ENCODE measurements at places on chromosomes 7 and 10.
A peak's percentile ranks its signal among the peaks of the same experiment; 100 is the strongest.

DNA sequence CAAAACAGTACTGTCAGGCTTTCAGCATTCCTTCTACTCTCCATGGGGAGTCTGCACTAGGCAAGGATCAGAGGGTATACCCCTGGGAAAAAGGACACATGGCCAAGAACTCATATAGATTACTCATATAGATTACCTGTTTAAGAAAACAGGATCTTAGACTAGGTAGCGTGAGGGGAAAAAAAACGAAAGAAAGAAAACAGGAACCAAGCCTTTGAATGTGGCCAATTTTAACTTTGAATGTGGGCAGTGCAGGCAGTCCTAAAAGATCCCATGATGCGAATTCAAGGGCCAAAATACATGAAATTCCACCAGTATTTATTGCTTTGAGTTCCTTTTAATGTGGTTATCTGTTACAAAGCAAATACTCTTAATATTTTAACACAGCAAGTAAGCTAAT lies 108.6 kb upstream of the TAC1 start:
- DNase-seq: no peak

DNA sequence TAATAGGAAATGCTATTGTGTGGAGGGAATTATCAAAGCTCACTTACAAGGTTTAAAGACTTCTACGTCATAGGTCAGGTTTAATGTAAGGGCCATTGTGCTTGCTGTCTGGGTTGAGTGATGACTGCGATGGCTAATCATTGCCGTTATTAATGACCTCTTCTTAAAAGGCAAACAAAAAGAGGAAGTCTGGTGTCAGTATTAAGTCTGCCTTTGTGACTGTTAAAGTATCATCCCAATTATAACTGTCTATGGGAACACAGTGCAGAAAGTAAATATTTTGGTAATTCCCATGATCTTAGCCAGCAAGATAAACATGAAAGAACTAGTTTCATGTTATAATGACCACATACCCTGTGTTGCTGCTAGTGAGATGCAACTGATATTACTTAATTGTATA lies 382.4 kb downstream of the BBS9 start:
- no peak for DNase-seq

DNA sequence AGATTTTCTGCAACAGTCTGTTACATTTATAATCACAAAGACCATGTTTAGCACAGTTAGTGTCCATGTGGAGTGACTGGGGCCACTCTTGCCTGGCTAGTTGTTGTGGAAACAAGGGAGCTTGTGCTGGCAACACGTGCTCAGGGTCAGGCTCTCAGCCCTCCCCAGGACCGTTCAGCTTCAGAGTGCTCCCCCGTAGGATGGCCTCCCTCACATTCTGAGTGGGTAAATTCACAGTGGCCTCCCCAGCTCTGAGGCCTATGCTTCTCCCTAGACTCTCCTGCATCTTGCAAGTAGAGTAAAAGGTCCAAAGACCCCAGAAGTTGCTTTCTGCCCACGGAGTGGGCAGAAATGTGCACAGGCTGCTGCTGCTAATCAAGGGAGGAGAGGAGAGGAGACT lies 122.3 kb downstream of the ADCY1 start:
- no peak for DNase-seq

DNA sequence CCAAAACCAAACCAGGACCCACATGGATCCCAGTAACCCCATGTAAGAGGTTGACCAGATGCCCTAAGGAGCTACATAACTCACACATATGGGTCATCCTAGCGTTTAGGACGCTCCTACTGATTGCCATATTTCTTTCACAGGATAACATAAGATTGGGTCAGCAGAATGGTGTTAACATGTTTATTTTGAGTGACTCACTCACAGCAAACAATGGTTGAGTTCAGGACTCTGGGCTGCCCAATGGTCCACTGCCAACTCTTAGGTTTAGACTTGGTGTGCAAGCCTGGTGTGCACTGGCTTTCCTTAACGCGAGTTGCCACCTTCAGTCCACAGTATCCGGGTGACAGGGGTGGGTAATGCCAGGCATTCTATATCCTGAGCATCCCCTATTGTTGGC lies 211.5 kb downstream of the GPAM start:
- no peak for DNase-seq

DNA sequence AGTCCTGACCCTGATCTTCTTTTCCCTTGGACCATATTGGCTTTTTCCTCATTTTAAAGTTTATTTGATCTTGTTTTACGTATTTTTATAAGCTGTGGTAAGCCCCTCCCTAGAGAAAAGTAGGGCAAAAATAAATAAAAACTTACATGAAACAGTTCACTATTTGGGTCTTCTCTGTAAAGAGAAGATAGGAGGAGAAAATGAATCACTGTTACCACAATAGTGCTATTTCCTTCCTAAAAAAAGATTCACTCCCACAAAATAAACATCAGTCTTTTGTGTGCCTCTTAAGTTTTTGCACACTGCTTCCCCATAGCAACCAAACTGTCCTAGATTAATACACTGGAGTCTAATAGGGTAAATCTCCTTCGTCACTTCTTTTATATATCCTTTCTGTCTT lies 1.4 kb upstream of the SVIL start:
- DNase-seq: no peak

DNA sequence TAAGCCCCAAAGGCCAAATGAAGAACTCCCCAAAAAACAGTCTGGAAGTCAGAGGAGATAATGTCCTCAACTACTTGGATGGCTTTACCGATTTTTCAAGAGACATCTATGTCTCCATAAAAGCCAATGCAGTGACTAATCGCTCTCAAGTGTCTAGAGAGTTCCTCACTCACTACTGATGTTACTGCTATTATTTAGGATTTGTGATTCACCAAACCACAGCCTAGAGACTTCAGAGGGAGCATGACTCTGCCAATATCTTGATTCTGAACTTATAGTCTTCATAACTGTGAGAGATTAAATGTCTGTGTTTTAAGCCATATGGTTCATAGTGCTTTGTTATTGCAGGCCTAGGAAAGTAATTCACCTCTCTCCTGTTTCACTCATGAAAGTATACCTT lies 160.2 kb downstream of the IPMK start:
- no peak for DNase-seq

- no peak for DNase-seq
These were observed 952.9 kb downstream of the NRG3 start for GRCh38 chr10:82827901-82828300.

DNA sequence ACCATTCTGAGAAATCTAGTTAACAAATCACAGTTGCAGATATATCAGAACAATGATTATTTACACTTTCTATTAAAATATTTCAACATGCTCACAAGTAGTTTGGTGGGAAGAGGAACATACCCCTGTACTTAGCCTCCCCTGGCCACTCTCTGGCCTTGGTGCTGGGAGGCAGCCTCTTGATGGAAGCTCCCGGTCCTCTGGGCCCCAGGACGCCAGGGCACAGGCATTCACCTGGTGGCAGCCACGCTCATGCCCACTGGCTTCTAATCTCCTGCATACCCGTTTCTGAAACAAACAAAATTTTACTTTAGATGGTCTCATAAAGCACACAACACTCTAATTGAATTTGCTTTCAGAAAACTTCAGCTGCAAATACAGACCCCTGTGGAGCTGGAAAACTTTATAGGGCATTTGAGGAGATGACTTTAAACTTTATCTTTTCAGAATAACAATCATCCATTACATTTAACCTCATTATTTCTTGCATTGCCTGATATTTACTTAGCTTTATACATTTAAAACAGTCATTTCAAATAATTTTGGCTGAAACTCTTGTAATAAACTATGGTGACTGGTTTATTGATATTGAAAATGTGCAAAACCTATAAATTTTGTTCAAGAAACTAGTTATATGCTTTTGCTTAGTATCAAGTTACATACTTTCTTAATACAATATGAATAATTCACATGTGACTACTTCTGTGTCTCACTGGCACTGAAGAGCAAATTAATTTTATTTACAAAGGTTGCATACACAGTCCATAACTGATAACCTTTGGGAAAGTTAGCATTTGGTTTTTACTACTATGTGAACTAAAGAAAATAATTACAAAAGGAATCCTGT lies 30.8 kb downstream of the C10orf143 start:
- DNase-seq: no peak

DNA sequence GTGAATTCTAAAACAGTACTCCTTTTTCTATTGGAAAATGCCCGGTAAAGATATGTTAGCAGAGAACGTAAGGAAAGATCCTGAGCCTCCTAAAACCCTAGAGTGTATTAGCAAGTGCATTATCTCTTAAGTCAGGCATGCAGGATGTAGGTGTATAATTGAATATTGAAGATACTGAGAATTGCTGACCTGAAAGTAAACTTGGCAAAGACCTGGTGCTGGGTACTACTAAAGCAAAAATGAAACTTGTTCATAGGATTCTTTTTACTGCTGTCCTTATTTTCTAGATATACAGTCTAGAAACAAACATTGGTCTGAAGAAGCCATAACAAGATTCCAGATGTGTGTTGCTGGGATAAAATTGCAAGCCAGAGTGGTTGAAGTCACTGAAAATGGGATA lies 18.8 kb upstream of the VWA2 start:
- no peak for DNase-seq

DNA sequence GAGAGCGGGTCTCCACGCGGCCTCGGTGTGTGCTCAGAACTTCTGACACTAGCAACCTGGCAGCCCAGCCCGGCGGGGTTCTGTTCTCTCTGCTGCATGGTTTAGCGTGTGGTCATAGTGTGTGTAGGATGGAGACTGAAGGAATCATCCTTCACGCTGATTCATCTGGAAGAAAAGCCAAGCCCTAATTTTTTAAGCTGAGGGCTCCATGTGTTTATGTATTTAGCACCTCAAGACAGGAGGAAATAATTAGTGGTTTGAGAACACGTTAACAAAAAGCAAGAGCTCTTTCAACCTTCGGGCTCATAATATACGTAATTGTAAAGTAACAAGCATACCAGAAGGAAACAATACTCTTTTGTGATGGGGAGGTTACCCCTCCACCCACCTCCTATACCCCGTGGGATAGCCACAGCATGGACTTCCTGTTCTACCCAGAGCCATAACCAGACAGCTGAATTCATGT lies 504.6 kb upstream of the MKI67 start:
- no peak for DNase-seq

GRCh38 chr10:74822521-74823089 lies 3.8 kb upstream of the KAT6B start:
- no peak for DNase-seq

DNA sequence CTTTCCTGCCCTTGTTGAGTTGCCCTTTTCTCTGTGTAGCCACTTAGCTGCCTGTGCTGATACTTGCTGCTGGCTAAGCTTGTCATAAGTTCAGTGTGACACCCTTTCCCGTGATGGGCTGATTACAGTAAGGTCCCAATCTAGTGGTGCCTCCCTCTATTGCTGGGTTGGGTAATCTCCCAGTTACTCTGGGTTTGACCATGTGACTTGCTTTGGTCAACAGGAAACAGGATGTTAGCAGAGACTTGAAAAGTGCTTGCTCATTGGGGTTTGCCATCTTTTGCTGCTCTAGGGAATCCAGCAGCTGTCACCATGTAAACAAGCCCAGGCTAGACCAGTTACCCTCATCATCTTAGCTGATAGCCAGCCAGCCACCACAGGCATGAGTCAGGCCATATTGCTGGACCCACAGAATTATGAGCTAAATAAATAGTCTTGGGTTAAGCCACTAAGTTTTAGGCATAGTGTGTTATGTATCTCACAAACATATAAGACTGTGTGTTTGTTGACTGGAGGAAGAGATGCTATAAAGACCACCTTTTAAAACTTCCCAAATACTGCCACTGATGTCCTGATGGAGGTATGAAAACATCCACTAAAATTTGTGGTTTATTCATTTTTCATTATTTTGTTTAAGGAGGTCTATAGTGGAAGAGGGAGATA lies 4.0 kb upstream of the LEP start:
- peak; percentile 1 for DNase-seq

GRCh38 chr10:100468322-100468721 lies 5.5 kb downstream of the WNT8B start:
- DNase-seq: no peak

- no peak for DNase-seq
These were observed 20.4 kb downstream of the TRDMT1 start for GRCh38 chr10:17181110-17181509.

GRCh38 chr7:46253520-46253919 lies 332.4 kb upstream of the IGFBP3 start:
- no peak for DNase-seq

GRCh38 chr10:1896153-1896552 lies 158.8 kb upstream of the ADARB2 start:
- DNase-seq: no peak

DNA sequence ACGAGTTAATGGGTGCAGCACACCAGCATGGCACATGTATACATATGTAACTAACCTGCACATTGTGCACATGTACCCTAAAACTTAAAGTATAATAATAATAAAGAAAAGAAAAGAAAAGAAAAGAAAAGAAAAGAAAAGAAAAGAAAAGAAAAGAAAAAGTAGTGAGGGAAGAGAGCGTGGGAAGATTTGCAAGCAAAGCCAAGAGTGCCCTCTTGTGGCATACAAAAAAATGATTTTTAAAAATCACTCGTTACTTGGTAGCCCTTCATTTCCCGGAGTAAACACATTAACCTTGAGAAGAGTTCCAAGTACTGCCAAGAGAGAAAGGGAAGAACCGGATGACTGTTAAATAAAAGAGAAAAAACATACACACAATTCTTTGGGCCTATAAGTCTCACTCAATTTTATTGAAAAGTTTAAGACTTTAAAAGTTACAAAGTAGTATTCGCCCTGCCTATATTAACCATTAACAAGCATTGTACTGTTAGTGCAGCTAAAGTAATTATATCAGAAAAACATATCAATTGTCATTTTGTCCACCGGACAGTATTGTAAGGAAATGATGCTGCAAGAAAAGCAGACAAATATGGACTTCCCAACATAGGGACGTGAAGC lies 6.2 kb upstream of the CH25H start:
- no peak for DNase-seq

DNA sequence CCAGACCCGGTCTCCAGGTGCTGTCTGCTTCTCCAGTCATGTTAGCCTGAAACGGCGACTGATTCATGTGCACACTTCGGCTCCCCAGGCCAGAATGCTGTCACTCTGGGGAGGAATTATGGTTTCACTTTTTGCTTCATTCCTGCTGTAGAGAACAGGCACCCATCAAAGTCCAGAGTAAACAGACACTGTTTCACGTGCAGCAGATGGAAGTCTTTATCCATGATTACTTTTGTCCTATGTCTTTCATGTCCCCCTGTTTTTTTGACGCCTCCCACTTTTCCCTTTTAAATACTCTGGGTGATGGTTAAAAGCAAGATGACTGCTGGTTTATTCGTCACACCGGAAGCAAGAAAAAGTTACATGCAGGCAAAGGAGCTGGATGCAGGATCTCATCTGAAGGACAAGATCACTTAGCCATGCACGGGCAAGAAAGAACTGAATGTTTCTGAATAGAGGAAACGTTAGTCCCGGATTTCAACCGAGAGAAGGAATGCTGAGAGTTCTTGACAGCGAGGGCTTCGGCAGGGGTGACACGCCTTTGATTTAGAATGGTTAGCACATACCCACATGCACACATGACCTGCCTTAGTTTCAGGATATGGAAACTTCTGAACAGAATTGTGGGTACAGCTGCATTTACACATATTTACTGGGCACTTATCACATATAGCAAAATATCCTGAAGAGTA lies 250.0 kb upstream of the KLF6 start:
- no peak for DNase-seq

DNA sequence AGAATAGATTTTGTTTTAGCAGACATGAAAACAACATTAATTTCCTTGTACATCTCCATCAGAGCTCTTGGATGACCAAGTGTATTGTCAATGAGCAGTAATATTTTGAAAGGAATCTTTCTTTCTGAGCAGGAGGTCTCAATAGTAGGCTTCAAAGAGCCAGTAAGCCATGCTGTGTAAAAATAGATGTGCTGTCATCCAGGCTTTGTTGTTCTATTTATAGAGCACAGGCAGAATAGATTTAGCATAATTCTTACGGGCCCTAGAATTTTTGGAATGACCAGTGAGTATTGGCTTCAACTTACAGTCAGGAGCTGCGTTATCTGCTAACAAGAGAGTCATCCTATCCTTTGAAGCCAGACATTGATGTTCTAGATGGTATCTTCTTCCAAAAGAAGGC lies 19.0 kb downstream of the MINPP1 start:
- no peak for DNase-seq
